ENCODE measurements at places on chromosomes 7 and 10.
A peak's percentile ranks its signal among the peaks of the same experiment; 100 is the strongest.

GRCh38 chr7:104878577-104878976, 135.4 kb upstream of the KMT2E start:
- no peaks in the 10 kb centered on the region for H3K36me3 ChIP-seq
- peaks cover under 1% of the 10 kb centered on the region for H3K4me1 ChIP-seq
- H3K4me3 ChIP-seq = no peak overlapping the region
- DNase-seq = no peak
- no peak overlapping the region for H3K27ac ChIP-seq

DNA sequence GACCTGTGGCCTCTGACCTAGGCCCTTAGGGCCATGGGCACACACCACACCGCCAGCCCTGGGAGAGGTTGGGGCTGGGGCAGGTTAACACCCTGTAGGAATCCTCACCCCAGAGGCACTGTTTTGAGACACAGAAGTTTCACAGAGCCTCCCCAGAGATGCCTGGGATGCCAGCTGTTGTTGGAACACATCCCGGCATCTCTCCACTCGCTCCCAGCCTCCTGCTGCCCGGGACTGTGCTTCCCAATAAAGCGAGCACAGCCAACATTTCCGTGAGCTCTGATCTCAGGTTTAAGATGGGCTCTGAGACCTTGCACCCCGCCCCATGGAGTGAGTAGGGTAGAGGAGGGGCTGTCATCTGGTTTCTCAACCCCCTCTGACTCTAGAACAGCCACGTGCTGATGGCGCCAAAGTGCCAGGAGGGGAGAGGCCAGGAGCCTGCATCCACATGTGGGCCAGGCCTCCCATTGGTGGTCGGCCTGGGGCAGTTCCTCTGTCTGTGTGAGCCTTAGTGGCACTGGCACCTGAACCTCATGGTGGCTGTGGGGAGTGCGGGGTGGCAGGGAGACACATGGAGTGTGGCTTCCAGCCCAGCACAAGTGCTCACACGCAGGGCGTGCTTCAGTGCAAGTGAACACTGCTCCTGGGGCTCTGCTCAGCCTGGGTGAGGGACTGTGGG, 54.7 kb downstream of the RASGEF1A start:
- H3K4me1 ChIP-seq = no peaks in the 10 kb centered on the region
- no peak overlapping the region for H3K27ac ChIP-seq
- H3K27me3 ChIP-seq = no peaks in the 10 kb centered on the region
- no peak for DNase-seq
- no peak overlapping the region for H3K4me3 ChIP-seq

- H3K27ac ChIP-seq = no peak overlapping the region
- peak; percentile 90 for DNase-seq
- H3K27me3 ChIP-seq = no peaks in the 10 kb centered on the region
- peaks cover 50% of the 10 kb centered on the region for H3K4me1 ChIP-seq
- peak overlapping the region; percentile 7 for H3K4me3 ChIP-seq
Observed at GRCh38 chr10:13347500-13348156, 465 bp downstream of the SEPHS1 start.

DNA sequence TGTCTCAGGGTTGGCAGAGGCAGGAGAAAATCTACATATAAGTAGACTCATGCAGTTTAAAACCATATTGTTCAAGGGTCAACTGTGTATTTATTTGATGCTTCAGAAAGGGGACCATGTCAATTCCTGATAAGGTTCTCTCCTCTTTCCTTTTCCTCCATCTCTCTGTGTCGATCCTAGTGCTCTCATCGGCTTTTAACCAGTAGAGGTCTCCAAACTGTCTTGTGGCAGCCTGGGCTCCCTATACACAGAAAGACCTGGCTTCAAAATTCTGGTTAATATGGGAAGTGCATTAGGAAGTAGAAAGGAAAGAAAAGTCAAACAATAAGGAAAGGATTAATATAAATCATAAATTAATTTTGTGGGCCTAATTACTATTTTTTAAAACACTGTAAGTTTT, 304.4 kb upstream of the C7orf33 start:
- H3K4me3 ChIP-seq = no peak overlapping the region
- H3K36me3 ChIP-seq = no peaks in the 10 kb centered on the region
- no peak for DNase-seq
- no peak overlapping the region for H3K27ac ChIP-seq

GRCh38 chr7:5455581-5456219, 32.1 kb upstream of the TNRC18 start:
- no peak overlapping the region for H3K27ac ChIP-seq
- H3K27me3 ChIP-seq = peaks cover 3% of the 10 kb centered on the region
- no peak overlapping the region for H3K4me3 ChIP-seq
- H3K36me3 ChIP-seq = no peaks in the 10 kb centered on the region
- H3K4me1 ChIP-seq = no peaks in the 10 kb centered on the region

GRCh38 chr10:31071232-31072005, 39.8 kb upstream of the ZNF438 start:
- no peak overlapping the region for H3K27ac ChIP-seq
- H3K36me3 ChIP-seq = no peaks in the 10 kb centered on the region
- no peaks in the 10 kb centered on the region for H3K4me1 ChIP-seq
- no peak for DNase-seq
- H3K4me3 ChIP-seq = no peak overlapping the region
- peaks cover 3% of the 10 kb centered on the region for H3K27me3 ChIP-seq

DNA sequence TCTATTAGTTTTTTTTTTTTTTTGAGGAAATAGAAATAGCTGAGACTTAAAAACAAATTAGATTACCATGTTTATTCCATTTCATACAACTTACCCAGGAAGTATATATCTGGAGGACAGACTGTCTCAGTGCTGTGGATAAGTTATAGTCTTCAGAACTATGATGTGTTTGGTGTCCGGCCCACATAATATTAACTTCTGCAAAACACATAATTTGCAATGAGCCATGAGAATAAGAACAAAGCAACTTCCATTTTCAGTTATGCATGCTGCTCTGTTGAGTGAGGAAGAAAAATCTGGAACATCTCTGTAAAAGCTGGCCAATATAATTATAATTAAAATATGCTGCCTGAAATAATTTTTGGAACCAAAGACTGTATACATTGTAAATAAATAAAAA, 130.9 kb downstream of the AGMO start:
- DNase-seq = no peak
- H3K36me3 ChIP-seq = no peaks in the 10 kb centered on the region
- H3K27me3 ChIP-seq = no peaks in the 10 kb centered on the region
- H3K4me3 ChIP-seq = no peak overlapping the region
- no peaks in the 10 kb centered on the region for H3K4me1 ChIP-seq
- no peak overlapping the region for H3K27ac ChIP-seq

DNA sequence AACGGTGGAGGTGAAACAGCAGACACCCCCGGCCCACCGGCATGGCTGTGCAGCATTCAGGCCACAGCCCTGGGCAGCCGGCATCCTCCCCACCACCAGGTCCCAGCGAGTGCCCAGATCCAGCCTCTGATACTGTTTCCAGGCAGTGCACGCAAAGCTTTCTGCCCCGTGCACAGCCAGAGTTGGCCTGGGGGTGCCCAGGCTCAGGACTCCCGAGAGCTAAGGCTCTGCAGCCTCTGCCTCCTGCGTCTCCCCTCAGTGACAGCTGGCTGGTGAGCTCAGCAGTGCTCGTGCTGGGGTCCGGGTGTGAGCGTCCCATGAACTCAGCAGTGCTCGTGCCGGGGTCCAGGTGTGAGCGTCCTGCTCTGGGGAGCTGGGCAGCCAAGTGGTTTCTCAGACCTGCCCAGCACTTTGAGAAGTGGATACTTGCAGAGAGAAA, 65.4 kb downstream of the CFAP46 start:
- DNase-seq = no peak
- H3K4me1 ChIP-seq = no peaks in the 10 kb centered on the region
- no peaks in the 10 kb centered on the region for H3K27me3 ChIP-seq

- DNase-seq = no peak
- no peak overlapping the region for H3K27ac ChIP-seq
- H3K27me3 ChIP-seq = no peaks in the 10 kb centered on the region
- no peaks in the 10 kb centered on the region for H3K4me1 ChIP-seq
- H3K4me3 ChIP-seq = no peak overlapping the region
Observed at GRCh38 chr7:151696721-151697514, 177.2 kb upstream of the RHEB start.

DNA sequence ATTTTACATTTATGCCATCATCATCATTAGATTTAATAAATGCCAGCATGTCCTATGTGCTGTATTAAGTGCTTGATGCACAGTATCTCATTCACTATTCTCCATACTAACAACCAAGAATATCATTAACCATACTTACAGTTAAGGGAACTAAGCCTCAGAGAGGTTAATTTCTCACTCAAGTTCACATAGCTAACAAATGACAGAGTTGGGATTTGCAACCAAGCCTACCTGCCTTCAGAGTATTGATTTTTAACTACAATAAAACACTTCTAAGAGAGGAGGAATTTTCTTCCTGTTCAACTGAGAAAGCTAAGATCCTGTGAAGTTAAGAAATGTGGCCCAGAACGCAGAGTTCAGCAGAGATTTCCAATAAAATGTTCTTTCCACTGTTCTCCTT, 403.0 kb downstream of the KCNMA1 start:
- H3K36me3 ChIP-seq = no peaks in the 10 kb centered on the region
- DNase-seq = no peak
- H3K27me3 ChIP-seq = no peaks in the 10 kb centered on the region
- no peak overlapping the region for H3K27ac ChIP-seq
- H3K4me1 ChIP-seq = no peaks in the 10 kb centered on the region

DNA sequence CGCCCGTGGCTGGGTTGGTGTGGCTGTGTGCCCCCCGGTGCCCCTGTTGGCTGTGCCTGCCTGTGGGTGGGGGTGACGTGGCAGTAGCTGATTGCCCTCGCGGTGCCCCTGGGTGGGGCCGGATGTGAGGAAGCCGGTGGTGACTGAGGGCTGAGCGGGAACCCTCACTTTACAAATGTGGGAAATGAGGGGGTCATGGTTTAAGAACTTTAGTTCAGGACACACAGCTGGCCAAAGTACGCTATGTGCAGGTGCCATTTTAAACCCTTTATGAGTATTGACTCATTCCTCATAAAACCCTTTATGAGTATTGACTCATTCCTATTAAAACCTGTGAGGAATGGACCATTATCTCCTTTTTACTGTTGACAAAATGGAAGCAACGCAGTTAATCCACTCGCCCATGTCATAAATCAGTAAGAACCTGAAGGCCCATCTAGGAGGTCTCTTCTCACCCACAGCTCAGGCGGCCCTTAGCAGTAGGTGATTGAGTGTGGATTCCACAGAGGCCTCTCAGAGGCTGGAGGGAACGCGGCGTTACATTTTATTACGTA, 290.1 kb upstream of the COBL start:
- H3K4me3 ChIP-seq = no peak overlapping the region
- H3K27ac ChIP-seq = no peak overlapping the region
- DNase-seq = no peak
- H3K27me3 ChIP-seq = no peaks in the 10 kb centered on the region

DNA sequence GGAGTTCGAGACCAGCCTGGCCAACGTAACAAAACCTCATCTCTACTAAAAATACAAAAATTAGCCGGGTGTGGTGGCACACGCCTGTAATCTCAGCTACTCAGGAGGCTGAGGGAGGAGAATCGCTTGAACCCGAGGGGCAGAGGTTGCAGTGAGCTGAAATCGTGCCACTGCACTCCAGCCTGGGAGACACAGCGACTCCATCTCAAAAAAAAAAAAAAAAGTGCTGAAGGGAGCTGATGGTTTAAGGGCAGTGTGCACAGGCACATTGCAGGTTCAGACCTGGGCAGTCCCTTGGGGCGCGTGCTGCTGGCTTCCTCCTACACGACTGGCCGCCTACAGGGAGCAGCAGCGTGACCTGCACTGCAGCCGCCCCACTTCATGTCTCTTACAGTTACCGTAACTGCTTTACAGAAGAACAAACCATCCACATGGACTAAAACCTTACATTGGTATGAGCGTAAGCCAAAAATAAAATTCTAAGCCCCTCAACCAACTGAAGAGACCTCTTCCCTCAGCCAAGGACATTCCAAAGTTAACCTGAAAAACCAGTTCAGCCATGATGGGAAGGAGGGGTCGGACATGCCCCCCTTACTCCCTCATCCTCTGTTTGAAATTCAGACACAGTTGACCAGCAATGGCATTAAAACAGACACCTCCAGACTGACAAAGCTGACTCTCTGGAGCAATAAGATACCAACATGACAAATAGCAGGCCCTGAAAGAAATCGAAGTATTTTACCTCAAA, 262.2 kb downstream of the ZMYND11 start:
- peaks cover 4% of the 10 kb centered on the region for H3K4me1 ChIP-seq
- H3K27ac ChIP-seq = no peak overlapping the region
- H3K27me3 ChIP-seq = no peaks in the 10 kb centered on the region
- no peak for DNase-seq

DNA sequence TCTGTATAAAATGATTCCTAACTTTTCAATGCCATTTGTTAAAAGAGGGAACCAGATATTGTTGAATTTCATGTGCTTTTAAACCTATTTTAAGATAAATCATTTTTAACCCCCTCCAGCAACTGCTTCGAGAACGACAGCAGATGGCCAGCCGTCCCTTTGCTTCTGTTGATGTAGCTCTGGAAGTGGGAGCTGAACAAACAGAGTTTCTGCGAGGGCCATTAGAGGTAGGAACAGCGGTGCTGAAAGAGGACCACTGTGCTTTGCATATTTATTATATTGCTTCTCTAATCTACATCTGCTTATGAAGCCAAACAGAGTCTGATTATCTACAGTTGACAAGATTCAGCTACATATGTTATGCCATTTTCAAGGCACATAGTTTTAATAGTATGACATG, 545.9 kb downstream of the GFRA1 start:
- no peaks in the 10 kb centered on the region for H3K4me1 ChIP-seq
- no peak overlapping the region for H3K27ac ChIP-seq
- no peak for DNase-seq
- no peak overlapping the region for H3K4me3 ChIP-seq
- no peaks in the 10 kb centered on the region for H3K36me3 ChIP-seq

GRCh38 chr7:665736-666453, 60.6 kb upstream of the DNAAF5 start:
- H3K4me3 ChIP-seq = no peak overlapping the region
- H3K27ac ChIP-seq = no peak overlapping the region
- peaks cover 14% of the 10 kb centered on the region for H3K4me1 ChIP-seq
- DNase-seq = no peak
- no peaks in the 10 kb centered on the region for H3K27me3 ChIP-seq
- no peaks in the 10 kb centered on the region for H3K36me3 ChIP-seq
